HEK293T (cell line): ENCODE measurements at places on chromosomes 7 and 10.

- no peak for DNase-seq
Observed at GRCh38 chr7:23021596-23021995, 7.7 kb upstream of the HYCC1 start.

- no peak for DNase-seq
Observed at GRCh38 chr10:13146379-13146778, 15.0 kb upstream of the MCM10 start.

DNA sequence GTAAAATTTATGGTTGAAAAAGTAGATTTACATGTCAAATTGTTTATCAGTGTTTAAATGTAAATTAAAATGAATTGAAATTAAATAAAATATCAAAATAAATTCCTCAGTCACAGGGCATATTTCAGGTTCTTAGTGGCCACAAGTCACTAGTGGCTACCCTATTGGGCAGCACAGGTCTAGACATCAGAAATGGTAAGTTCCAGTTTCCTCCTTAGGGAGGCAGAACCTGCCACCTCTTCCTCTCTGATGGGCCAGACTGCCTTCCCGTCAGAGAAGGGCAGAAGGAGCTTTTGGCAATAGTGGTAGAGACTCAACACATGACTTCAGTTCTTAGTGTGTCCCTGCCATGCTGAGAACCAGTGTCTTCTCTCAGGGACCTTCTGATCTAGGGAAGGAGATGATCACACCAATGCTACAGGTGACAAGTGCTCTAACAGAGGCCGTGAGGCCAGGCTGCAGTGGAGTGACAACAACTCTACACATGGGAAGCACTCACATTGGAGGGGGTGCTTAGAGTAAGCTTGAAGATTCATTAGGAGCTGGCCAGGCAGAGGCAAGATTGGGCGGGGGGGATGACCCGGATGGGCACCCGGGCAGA lies 14.4 kb upstream of the PCBD1 start:
- DNase-seq, result no peak

GRCh38 chr10:6270951-6271350 lies 68.2 kb downstream of the PFKFB3 start:
- DNase-seq, result no peak

- DNase-seq, result no peak
Observed at GRCh38 chr7:44142028-44142427, 896 bp upstream of the MYL7 start.

- no peak for DNase-seq
Observed at GRCh38 chr7:93945083-93945482, 23.5 kb downstream of the GNG11 start.

GRCh38 chr10:1939016-1939415 lies 201.7 kb upstream of the ADARB2 start:
- DNase-seq, result no peak

DNA sequence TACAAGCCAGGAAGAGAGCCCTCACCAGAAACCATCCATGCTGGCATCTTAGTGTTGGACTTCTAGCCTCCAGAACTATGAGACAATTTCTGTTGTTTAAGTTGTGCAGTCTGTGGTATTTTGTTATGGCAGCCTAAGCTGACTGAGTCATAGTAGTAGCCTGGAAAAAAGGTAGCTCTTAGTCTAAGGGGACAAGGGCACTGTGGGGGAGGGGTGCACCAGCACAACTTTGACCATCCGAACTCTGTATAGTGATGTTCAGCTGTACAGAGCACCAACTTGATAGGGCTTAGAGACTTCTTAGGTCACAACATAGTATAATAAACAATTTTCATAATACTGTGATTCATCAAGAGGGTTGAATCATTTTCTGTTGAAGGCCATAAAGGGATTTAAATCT lies 14.3 kb downstream of the EIF4EBP2 start:
- no peak for DNase-seq

GRCh38 chr7:137992550-137993394 lies 9.1 kb downstream of the CREB3L2 start:
- DNase-seq, result no peak

GRCh38 chr7:103593691-103594090 lies 147.7 kb upstream of the SLC26A5 start:
- no peak for DNase-seq

GRCh38 chr7:150406567-150407421 lies 27.7 kb downstream of the ZNF775 start:
- DNase-seq, result no peak

GRCh38 chr10:120927352-120927751 lies 76.2 kb downstream of the WDR11 start:
- no peak for DNase-seq
